Sigmoid colon (tissue), 7 donors: ENCODE measurements at places on chromosomes 4 and X. TPM values are rescaled to one million over a fixed set of nuclear protein-coding genes. Genes with fewer than 3 reads are reported as not detected.

The IL3RA gene
- total RNA-seq: 8.3 TPM

DNA sequence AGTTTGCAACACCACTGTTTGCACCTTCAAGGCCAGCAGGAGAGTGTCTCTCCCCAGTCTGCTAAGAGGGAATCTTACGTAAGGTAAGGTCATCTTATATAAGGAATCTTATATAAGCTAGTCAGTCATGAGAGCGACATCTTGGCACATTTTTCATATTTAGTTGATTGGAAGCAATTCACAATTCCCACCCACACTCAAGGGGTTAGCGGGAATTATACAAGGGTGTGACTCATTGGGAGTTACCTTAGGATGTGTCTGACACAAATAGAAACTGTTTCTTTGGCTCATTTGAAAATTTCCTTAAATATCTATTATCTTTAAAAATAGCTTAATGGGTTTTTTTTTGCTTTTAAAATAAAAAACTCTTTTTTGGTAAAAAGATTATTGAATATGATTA is 62.1 kb upstream of the GRPR start:
- no peaks in the 10 kb centered on the region for H3K36me3 ChIP-seq
- no peak for DNase-seq
- H3K27ac ChIP-seq: no peak overlapping the region
- H3K4me1 ChIP-seq: no peaks in the 10 kb centered on the region

The HNRNPH2 gene
- 44.3 TPM for total RNA-seq

The IDH3G gene
- 89.5 TPM for total RNA-seq

DNA sequence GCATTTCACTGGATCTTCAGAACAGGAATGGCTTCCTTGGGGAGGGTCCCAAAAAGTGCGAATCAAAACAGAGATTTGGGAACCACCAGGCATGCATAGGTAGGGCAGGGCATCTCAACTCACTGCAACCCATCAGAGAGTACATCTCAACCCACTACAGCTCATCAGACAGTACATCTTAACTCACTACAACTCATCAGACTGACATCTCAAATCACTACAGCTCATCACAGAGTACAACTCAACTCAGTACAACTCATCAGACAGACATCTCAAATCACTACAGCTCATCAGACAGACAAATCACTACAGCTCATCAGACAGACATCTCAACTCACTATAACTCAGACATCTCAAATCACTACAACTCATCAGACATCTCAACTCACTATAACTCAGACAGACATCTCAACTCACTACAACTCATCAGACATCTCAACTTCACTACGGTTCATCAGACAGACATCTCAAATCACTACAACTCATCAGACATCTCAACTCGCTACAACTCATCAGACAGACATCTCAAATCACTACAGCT is 47.5 kb upstream of the CLDN34 start:
- H3K27ac ChIP-seq: no peak overlapping the region
- no peak overlapping the region for H3K4me3 ChIP-seq
- no peaks in the 10 kb centered on the region for H3K36me3 ChIP-seq
- no peaks in the 10 kb centered on the region for H3K27me3 ChIP-seq
- no peak for DNase-seq
- no peaks in the 10 kb centered on the region for H3K4me1 ChIP-seq

DNA sequence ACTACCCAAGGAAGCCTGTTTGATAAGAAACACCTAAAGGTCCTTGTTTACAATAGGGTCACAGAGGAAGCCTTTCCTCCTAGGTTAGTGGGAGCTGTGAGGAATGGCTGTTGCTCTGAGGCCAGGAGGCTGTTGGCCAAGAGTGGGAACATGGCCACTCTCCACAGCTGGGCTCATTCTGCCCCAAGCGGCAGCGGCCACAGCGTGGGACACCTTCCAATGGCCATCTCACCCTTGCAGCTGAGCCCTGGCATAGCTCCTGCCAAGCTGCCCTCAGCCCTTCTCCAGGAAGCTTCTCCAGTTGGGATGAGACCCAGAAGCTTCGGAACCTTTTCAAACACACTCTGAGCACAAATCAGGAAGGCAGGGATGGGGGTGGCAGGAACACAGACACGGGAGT is 111.8 kb upstream of the MAP3K15 start:
- H3K4me3 ChIP-seq: no peak overlapping the region
- no peaks in the 10 kb centered on the region for H3K36me3 ChIP-seq
- H3K27me3 ChIP-seq: no peaks in the 10 kb centered on the region
- H3K27ac ChIP-seq: no peak overlapping the region
- H3K4me1 ChIP-seq: no peaks in the 10 kb centered on the region
- DNase-seq: no peak

The HOPX gene
- 42.8 TPM for total RNA-seq

The TSC22D3 gene
- total RNA-seq: 232 TPM

GRCh38 chrX:120439921-120440320 is 29.2 kb downstream of the LAMP2 start:
- no peaks in the 10 kb centered on the region for H3K4me1 ChIP-seq
- H3K27me3 ChIP-seq: no peaks in the 10 kb centered on the region
- no peaks in the 10 kb centered on the region for H3K36me3 ChIP-seq
- H3K27ac ChIP-seq: no peak overlapping the region
- no peak for DNase-seq

DNA sequence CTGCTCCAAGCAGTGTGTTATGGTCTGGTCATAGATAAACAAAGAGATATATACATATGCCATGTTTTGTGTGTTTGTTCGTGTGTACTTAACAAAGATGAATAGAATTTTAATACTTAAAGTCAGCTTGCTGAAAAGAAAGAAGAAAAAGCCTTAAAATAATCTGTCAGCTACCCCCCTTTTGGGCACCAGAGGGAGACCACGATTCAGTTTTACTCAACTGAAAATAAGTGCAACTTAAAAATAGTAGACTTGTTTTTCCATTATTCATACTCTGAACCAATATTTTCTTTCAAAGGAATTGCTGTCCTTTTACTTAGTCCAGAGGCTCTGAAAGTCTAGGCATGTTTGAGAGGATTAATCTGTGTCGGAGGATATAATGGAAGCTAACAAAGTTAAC is 181.7 kb upstream of the AGTR2 start:
- DNase-seq: no peak
- no peaks in the 10 kb centered on the region for H3K27me3 ChIP-seq
- no peaks in the 10 kb centered on the region for H3K4me1 ChIP-seq
- no peak overlapping the region for H3K4me3 ChIP-seq
- H3K27ac ChIP-seq: no peak overlapping the region

DNA sequence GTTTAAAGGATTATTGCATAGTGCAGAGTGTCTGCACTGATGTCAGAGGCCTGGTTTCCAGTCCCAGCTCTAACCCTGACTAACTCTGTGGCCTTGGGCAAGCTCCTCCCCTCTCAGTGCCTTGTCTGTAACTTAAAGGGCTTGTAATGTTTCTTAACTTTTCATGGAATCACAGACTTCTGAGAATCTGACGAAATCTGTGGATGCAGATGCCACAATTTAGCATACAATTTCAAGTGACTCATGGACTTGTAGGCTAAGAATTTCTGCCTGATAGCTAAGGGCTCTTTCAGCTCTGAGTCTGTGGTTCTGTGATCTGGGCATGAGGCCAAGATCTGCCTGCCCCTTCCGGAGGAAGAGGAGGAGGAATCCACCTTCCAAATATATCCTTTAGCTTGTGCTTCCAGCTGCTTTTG is 236.9 kb downstream of the AR start:
- H3K4me3 ChIP-seq: no peak overlapping the region
- peak overlapping the region; percentile 36 for H3K27ac ChIP-seq
- H3K36me3 ChIP-seq: no peaks in the 10 kb centered on the region
- peak; percentile 77 for DNase-seq
- no peaks in the 10 kb centered on the region for H3K27me3 ChIP-seq
- H3K4me1 ChIP-seq: peaks cover 7% of the 10 kb centered on the region

DNA sequence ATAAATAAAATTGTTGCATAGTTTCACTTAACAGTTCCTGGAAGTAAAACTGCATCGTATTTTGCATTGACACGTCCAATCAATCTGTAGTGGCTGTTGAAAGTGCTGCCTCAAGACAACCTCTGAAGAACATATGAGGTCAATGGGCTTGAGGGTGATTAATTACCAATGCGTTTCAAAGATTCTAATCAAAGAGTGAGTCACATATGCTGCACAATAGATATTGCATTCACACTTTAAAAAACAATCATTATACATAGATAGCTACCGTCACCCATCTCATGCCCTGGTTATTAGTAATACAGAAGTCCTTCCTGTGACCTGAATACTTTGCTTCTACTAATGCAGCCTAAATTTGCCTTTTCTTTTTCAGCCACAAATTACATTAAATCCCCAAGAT is 743.3 kb upstream of the SLIT2 start:
- no peak overlapping the region for H3K27ac ChIP-seq
- no peaks in the 10 kb centered on the region for H3K27me3 ChIP-seq
- no peak for DNase-seq
- H3K4me3 ChIP-seq: no peak overlapping the region

The NAA11 gene
- total RNA-seq: not detected

The TLR2 gene
- 25.0 TPM for total RNA-seq

The CLCN5 gene
- 2.3 TPM for total RNA-seq

The UTP14A gene
- total RNA-seq: 14.4 TPM

- H3K27ac ChIP-seq: no peak overlapping the region
- DNase-seq: no peak
- H3K27me3 ChIP-seq: no peaks in the 10 kb centered on the region
- H3K4me1 ChIP-seq: no peaks in the 10 kb centered on the region
- no peaks in the 10 kb centered on the region for H3K36me3 ChIP-seq
Measured at GRCh38 chr4:20273793-20274192, 22.1 kb downstream of the SLIT2 start.

- H3K4me3 ChIP-seq: no peak overlapping the region
- H3K36me3 ChIP-seq: no peaks in the 10 kb centered on the region
- H3K27ac ChIP-seq: no peak overlapping the region
Measured at GRCh38 chr4:159445692-159446091, 342.8 kb downstream of the RAPGEF2 start.

DNA sequence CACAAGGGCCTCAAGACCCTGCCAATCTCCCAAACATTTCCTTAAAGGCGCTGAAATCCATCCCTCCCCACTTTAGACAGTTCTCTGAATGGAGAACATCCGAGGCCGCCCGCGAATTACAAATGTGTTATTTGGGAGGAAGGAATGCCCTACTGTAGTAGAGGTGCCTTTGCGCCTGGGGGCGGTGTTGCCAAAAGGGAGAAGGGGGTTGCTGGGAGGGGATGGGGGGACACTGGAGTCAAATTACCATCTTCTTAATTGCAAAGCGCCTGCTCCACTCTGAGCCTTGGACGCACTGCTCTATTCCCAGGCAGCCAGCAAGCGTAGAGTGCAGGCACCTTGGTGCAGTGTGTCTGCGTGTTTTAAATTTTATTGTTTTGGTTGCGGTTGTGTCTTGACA is 2.7 kb downstream of the TMEM255A start:
- no peak overlapping the region for H3K4me3 ChIP-seq
- H3K4me1 ChIP-seq: peaks cover 15% of the 10 kb centered on the region
- no peaks in the 10 kb centered on the region for H3K36me3 ChIP-seq
- no peak overlapping the region for H3K27ac ChIP-seq
- peaks cover 25% of the 10 kb centered on the region for H3K27me3 ChIP-seq
- no peak for DNase-seq

- H3K27me3 ChIP-seq: no peaks in the 10 kb centered on the region
- no peak overlapping the region for H3K4me3 ChIP-seq
- no peak overlapping the region for H3K27ac ChIP-seq
- H3K36me3 ChIP-seq: no peaks in the 10 kb centered on the region
- no peaks in the 10 kb centered on the region for H3K4me1 ChIP-seq
Measured at GRCh38 chrX:134256684-134257083, 19.7 kb downstream of the CCDC160 start.

DNA sequence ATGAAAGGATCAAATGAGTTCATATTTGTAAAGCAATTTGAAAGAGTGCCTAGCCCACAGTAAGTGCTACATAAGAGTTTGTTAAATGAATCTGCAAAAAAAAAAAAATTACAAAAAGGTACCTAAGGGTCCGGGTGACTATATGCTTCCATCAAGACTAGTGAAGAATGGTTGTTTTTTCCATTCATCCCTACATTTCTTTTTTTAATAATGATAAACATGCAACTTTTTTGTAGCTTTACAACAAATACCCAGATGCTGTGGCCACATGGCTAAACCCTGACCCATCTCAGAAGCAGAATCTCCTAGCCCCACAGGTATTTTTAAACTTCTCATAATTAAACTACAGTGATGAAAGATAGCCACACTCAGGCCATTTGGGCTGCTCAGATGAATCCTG is 4.3 kb downstream of the SPP1 start:
- H3K4me1 ChIP-seq: no peaks in the 10 kb centered on the region
- no peak for DNase-seq
- H3K27ac ChIP-seq: no peak overlapping the region
- H3K4me3 ChIP-seq: no peak overlapping the region
